ENCODE measurements at places on chromosomes 11 and 22.

- no peak for DNase-seq
Measured at GRCh38 chr11:7089328-7090251, 792 bp downstream of the RBMXL2 start.

DNA sequence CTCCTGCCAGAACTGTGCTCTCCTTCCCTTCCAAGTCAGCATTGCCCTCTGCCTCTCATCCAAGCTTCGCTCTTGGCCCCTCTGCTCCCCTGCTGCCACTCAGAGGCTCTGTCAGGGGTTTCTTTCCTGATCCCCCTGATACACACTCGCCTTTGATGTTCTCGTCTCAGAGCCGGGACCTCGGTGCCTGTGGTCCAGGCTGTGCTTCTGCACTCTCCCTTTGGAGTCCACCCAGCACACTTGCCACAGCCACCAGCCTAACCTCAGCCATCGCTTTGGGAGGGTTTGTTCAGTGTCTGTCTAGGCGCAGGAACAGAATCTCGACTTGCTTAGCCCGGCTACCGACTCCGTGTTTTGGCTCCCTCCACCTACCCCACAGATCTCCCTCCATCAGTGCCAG, 29.1 kb downstream of the PPFIA1 start:
- no peak for DNase-seq

DNA sequence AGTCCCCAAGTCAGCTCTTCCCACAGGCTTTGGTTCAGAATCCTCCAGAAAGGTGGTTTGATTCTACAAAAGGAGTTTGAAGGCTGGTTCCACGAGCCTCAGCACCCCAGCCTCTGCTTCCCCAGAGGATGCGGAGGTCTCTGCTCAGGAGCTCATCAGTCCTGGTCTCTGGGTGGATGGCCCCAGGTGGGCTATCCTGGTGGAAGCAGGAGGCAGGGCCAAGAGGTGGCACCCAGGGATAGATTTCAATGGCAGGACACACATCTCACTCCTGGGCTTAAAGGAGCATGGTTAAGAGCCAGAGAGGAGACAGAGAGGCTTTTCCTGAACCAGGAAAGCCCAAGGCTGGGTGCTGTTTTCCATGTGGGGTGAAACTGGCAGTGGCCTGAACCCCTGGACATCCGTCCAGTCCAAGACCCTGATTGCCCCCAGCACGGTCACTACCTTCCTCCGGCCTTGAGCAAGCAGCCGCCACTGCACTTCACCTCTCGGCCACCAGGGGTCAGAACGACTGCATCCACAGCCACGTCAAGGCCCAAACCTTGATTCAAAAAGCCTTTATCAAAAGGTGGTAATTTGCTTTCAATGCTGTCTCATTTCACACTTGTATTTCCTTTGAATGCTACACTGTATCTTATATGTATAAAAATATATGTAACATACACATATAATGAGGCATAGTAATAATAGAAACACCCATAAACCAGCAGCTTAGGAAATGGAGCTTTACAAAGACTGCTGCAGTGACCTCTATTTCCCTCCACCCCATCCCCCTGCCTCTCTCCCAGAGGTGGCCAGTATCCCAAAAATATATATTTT, 19.3 kb upstream of the FXYD2 start:
- peak; percentile 63 for DNase-seq

GRCh38 chr11:101706541-101706940, 122.7 kb upstream of the TRPC6 start:
- DNase-seq, result no peak

DNA sequence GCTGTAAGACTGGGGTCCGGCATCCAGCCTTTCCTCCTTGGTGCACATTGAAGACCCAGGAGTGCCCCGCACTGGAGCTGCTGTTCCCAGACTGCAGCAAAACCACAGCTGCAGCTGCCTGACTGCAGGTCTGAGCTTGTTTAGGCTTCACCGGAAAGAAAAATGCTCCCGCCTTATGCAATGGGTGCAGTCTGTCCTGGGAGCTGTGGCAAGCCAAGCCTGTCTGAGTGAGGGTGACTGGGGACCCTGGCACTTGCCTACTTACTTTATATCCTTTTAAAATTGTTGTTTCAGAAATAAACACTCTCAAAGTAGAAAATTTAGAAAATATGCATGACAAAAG, 23.3 kb upstream of the CD44 start:
- no peak for DNase-seq
